Skin of body (tissue), 3 donors: ENCODE measurements at places on chromosomes 1 and 21.

DNA sequence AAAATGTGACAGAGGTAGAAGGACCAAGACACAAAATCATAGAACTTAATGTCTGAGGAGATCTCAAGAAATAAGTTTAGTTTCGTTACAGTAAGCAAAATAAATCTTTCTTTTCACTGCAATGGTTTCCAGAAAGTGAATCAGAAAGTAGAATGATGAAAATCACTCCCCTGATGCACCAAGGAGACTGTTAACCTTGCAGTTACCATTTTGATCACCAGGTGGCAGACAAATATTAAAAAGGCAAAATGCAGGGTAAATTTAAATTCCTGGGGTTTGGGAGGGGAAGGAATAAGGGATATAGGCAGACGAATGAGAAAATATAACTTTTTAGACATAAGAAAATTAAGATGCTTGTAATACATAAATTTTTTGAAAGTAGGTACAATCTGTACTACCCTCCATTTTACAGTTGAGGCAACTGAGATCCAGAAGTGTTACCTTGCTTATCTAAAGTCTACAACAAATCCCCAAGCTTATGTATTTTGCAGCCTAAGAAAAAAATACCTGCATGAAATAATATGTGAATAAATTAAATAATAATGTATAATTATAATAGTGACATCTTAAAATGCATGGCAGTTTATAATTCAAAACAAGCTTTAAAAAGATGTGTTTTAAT is 253.2 kb downstream of the CRB1 start:
- DNase-seq = no peak

DNA sequence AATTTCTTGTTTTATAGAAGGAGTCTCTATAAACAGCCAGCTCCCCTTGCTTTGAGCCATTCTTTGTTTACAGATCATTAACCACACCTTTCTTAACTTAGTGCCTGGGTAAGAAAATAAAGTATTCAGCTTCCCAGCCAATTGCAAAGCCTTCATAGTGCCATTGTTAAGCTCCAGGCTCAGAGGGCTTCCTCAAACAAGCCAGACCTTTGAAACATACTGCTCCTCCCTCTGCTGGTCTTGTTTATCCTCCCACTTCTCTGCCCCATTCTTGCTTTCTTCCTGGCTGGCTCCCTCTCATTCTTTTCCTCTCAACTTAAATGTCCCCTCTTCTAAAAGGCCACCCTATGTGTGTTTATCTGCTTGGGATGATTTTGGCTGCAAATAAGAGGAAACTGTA is 319.4 kb upstream of the ST6GALNAC5 start:
- DNase-seq = no peak

- DNase-seq = no peak
These were observed 6.5 kb downstream of the GALNT2 start for GRCh38 chr1:230073371-230074035.

- DNase-seq = no peak
These were observed 21.3 kb upstream of the MNDA start for GRCh38 chr1:158809862-158810261.

DNA sequence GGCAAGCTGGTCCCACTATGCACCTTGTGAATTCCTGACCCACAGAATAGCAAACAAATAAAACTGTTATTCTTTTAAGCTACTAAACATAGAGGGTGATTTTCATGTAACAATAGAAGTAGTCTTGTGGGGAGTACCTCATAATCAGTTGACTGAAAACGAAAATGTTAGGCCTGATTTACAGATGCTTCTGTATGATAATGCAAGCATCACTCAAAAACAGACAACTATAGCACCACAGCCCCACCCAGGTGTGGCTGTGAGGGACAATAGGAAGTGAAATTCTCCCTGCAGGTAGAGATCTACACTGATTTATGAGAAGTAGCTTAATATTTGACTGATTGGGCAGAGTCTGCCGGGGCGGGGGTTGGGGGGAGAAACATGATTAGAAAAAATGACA is 26.5 kb upstream of the KRTAP19-8 start:
- no peak for DNase-seq

DNA sequence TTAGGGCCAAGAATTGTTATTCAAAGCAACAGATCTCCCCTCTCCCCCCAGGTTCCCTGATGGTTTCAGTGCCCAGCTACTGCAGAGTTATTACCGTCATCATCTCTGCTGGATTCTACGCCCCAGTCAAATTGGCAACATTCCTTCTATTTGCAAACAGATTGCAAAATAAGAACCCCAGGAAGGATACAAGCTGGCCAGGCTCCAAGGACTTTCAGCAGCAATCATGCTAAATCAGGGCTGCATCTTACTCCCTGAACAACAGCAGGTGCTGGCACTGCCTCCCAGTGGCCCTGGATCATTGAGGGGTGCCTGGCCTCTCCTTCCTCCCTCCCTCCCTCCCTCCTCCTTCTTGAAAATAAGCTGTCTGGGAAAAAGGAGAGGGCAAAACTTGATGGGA is 521.6 kb upstream of the BEND5 start:
- peak; percentile 22 for DNase-seq
